Activated CD4-positive, CD25-positive, alpha-beta regulatory T cell treated with anti-CD3 and anti-CD28 coated beads, Interleukin-2, amount 50 U/mL, for 16 hours (primary cell): ENCODE measurements at places on chromosomes 4 and X.
A peak's percentile ranks its signal among the peaks of the same experiment; 100 is the strongest.

GRCh38 chr4:8322794-8323704, 53.5 kb downstream of the HTRA3 start:
- DNase-seq = no peak

DNA sequence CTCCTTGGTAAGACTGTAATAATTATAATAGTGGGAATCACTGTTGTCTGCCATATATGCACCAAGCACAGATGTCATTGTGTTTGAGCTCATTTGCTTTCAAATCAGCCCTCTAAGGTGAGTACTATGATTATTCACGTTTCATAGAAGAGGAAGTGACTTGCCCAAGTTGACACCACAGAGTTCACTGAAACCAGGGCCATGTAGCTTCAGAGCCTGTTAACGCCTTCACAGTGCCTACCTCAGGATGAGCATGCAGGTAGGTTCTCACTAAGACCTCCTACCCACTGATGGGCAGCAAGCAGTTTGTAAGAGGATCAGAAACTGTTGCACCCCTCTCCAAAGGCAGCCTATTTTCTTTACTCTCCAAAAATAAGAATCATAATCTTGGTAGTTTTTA, 27.4 kb downstream of the TMPRSS11A start:
- no peak for DNase-seq

DNA sequence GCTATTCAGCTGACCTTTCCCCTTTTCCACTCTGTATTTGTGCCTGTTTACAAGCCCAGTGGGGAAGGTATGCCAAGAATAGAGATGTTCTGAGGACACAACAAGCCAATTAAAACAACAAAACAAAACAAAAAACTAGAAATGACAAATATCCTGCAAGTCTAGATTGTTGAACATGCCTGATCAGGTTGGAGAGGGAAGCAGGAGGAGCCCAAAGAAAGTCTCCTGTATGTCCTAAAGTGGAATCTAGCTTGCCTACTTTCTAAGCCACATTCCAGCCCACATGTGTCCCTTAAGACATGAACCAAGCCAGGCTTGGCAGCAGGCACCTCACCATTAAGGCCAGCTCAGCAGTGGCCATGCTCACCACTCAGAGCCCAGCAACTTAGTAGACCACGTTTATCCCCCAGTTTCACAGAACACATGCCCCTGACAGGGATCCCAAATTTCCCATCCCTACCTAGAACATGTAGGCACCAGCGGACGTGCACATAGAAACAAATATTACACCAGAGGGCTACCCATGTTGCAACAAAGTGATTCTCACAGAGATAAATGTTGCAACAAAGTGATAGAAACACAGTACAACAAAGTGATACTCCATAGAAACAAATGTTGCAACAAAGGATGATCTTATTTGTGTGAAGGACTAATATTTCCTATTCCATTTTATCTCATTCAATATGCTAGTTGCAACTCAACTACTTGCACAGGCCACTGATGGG, 48.3 kb downstream of the CD99L2 start:
- DNase-seq = no peak

- no peak for DNase-seq
These were observed 22.1 kb downstream of the ABLIM2 start for GRCh38 chr4:8136529-8136928.

GRCh38 chrX:148930206-148930729, 429.9 kb downstream of the AFF2 start:
- no peak for DNase-seq

GRCh38 chr4:159145992-159146330, 43.1 kb downstream of the RAPGEF2 start:
- no peak for DNase-seq

DNA sequence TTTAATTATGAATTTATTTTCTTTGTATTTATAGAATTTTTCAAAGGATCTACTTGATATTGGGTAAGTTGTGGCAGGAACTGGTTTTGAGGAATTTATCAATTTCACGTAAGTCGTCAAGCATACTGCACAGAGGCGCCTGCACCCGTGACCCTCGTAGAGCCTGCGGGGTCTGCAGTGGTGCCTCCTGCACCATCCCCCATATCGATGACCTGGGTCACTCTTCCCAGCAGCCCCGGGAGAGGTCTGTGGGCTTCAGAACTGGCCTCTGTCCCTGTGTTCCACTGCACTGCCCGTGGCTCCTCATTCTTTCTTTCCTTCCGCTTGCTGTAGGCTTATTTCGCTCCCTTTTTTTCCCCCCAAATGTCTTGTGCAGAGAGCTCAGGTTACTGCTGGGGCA, 31.5 kb upstream of the CPLX1 start:
- no peak for DNase-seq

GRCh38 chrX:129077424-129078170, 445.7 kb downstream of the SMARCA1 start:
- DNase-seq = no peak

GRCh38 chrX:152735860-152736511, 2.4 kb downstream of the MAGEA12 start:
- DNase-seq = no peak

- no peak for DNase-seq
These were observed 182.7 kb downstream of the ANK2 start for GRCh38 chr4:113232194-113232593.

DNA sequence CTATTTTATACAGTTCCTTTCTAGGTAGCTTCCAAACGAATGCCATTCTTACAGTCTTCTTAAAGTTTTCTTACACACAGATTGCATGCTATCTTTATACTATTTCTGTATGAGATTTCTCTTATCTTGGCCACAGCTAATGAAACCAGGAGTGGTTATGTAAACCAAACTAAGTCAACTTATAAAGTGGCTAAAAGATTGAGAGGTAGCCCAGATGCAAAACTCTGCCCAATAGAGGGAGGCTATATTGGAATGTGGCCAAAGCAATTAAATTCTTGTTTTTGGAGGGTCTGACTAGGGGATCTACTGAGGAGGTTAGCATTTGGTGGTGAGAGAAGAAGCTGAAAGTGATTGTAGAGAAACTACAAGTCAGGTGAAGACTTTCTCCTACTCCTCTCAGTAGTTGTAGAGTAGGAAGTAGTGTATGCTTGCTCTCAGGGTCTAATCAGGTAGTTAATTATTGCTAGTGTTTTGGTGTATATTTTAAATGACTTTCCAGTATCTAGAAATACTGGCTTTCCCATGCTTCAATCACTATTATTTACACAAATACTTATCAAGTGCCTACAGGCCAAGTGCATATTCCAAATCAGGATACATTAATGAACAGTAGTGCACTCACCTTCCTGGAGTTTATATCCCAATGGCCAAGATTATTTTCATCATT, 104.2 kb upstream of the HPGD start:
- DNase-seq = no peak

DNA sequence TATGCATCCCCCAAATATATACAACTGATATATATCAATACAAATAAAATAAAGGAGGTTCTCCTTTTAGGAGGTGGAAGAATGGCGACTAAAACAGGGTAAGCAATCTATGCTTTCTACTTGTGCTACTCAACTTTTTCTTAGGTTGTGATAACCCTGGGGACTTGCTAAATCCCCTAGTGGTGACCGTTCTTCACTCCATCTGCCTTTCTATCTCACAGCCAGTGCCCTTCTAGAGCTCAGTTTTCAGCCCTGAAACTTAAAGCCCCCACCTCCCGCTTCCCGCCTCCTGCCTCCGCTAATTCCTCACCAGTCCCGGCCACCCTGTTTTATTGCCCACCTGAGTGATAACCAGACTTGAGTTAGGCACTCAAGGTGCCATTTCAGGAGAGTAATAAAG, 15.5 kb upstream of the ESX1 start:
- no peak for DNase-seq

DNA sequence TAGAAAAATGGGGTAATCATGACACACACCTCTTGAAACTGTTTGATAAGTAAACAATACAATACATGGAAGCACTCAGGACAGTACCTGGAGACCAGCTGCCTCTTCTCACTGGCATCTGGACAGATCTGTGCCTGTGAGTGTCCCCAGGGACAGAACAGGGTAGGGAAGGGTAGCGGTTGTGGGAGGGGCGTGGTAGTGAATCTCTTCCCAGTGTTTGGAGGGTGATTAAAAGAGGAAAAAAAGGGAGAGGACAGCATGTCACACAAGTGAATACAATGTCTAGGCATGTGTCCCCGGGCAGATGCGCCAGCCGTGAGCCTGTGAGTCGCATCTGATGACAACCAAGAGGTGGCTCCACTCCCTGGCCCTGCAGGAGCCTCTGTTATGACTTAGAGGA, 138.8 kb upstream of the MSX1 start:
- no peak for DNase-seq

DNA sequence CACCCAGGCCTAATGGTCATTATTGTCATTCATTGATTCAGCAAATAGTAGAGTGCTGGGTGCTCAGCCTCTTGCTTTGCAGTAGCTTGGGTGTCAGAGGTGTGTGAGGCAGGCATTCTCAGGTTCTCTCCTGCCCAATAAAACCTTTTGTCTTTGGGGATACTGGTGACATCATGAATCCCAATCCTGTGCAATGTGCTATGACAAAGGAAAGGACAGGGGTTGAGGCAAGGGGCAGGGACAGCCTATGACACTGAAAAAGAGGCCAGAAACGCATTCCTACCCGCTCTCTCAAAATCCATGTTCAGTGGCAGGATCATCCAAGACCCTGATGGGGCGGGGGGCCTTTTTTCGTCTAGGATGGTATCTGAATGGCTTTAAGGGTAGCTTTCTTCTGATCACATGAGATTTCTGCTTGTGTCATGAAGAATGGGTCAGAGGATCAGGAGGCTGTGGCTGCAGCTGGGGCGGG, 1.5 kb upstream of the FAM193A start:
- DNase-seq = no peak

- DNase-seq = no peak
These were observed 208.2 kb upstream of the PSAPL1 start for GRCh38 chr4:7642741-7643458.

DNA sequence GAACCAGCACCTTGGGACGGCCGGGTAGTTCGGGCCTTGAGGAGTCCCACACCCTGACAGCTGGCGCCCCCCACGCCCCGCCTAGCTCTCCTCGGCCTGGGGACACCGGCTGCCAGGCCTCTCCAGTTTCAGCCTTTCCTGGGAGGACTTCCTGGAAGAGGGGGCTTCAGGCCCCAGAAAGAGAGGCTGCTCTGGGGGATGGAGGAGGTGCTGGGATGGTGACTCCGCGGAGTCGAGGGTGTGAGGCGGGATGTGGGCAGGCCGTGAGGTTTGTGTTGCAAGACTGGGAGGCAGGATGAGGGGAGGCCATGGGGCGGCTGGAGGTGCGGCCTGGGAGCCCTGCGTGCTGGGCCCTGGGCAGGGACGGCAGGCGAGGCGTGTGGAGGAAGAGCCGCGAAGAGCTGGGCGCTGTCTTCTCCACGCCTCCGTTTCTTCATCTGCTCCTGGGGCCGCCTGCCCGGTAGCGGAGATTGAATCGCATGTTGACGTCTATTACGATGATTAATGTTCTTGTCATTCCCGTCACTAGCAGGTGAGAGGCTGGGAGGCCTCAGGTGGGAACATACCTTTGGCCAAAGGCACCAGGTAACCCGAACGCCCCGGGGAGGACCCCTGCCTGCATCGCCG, 918 bp upstream of the FGFRL1 start:
- DNase-seq = peak; percentile 30

- no peak for DNase-seq
These were observed 42.5 kb upstream of the UNC5C start for GRCh38 chr4:95591278-95591677.

GRCh38 chr4:10034136-10034535, 12.8 kb upstream of the SLC2A9 start:
- no peak for DNase-seq

DNA sequence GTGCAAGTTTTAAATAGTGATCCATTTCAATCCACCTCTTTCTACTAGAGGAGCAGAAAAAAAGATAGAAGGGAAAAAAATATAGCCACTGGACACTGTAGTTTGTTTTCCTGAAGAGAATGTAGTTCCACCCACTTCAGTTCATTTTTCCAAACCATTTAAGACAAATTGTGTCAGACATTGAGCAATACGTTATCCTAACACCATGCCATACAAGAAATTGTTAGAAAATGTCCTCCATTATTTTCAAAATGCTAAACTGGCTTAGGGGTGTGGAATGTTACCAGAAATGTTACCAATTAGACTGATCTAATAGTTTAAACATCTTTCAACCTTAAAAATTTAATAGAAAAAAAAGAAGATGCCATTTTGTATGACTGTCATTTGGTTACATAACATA, 48.6 kb upstream of the ETNPPL start:
- no peak for DNase-seq

- no peak for DNase-seq
These were observed 992 bp downstream of the GDPD2 start for GRCh38 chrX:70423936-70424675.

DNA sequence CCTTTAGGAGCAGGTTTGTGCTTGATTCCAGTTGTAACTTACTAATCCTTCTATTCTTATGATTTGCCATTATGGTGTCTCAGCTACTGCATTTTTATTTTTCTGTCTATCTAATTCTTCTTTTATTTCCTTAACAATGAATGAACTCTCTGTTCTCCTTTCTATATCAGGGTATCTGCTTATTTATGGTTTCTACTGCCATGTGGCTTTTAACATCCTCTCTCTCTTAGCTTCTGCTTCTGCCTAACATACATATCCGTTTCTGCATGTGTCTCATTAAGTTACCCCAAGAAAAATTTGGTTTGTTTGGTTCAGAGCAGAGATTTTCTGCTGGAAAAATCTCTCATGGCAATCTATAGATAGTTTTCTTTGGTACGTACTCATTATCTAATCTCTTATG, 614.4 kb downstream of the RPA4 start:
- DNase-seq = no peak

DNA sequence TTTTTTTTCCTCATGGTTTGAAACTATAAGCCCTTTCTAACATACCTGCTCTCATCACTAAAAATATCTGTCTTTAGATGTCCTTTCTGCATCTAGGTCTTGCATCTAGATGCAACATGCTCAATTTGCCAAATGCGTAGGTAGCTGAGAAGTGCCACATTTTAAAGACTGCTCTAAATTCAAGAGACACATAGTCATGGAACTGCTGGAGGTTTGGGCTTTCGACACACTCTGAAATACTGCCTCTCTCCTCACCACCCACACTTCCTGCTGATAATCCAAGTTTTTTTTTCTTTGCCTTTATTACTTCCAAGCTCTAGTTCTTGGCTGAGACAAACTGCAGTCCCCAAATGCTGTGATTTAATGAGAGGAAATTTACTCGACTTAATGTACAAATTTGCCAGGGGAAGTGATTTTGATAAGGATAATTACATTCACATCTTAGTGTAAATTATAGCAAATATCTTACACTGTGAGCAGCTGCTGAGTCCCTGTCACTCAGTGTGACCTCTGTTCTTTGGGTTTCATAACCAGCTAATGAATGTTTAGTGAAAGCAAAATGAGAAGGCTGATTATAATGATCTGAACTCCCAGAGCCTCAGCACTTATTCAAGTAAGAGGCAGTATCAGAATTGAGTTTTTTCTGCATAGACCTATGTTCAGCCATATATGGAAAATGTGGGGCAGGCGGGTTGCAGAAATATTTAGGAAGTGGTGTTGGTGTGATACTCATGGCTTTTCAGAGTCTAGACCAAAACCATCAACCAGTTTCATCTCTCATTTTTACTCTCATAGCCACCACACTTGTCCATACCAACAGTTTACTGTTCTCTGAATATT, 31.3 kb downstream of the DRD5 start:
- no peak for DNase-seq

GRCh38 chr4:85964298-85964697, 395.6 kb downstream of the MAPK10 start:
- no peak for DNase-seq

- DNase-seq = no peak
These were observed 228.7 kb downstream of the OPHN1 start for GRCh38 chrX:68204521-68205038.

- no peak for DNase-seq
These were observed 60.7 kb upstream of the DHRSX start for GRCh38 chrX:2561456-2561855.

GRCh38 chr4:133156096-133156495, 7.0 kb downstream of the PCDH10 start:
- no peak for DNase-seq
